ENCODE measurements at places on chromosomes 4 and X.
A peak's percentile ranks its signal among the peaks of the same experiment; 100 is the strongest.

DNA sequence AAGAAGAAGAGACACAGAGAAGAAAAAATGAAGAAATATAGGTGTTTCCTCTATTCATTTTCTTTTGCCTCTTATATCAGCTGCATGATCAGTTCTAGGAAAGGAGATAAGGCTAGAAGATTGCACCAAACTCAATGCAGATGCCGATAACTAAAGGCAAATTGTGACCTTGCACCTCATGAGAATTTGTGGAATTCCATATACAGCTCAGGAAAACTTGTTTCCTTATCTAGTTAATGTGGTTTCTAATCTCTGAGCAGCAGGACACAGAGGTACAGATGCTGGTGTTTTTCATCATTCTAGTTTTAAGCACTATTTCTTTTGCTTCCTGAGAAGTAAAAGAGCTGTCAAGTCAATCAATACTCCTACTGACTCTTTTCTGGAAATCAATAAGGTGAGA, 104.6 kb upstream of the NWD2 start:
- no peak for DNase-seq

DNA sequence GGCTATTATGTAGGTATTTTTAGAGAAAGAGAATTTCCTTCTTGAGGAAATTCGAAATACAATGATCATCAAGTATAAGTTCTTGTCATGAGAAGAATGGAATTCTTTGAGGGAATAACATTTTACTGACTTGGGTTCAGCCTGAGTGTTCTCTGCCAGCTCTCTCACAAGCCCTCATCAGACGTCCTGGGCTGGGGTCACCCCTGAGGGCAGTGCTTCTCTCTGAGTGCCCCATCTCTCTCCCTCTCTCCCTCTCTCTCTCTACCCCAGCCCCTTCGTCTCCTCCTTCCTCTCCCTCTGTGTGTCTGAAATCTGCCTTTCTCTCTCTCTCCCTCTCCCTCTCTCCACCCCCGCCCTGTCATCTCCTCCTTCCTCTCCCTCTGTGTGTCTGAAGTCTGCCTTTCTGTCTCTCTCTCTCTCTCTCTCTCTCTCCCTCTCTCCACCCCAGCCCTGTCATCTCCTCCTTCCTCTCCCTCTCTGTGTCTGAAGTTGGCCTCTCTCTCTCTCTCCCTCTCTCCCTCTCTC, 241.7 kb upstream of the PSAPL1 start:
- no peak for DNase-seq

DNA sequence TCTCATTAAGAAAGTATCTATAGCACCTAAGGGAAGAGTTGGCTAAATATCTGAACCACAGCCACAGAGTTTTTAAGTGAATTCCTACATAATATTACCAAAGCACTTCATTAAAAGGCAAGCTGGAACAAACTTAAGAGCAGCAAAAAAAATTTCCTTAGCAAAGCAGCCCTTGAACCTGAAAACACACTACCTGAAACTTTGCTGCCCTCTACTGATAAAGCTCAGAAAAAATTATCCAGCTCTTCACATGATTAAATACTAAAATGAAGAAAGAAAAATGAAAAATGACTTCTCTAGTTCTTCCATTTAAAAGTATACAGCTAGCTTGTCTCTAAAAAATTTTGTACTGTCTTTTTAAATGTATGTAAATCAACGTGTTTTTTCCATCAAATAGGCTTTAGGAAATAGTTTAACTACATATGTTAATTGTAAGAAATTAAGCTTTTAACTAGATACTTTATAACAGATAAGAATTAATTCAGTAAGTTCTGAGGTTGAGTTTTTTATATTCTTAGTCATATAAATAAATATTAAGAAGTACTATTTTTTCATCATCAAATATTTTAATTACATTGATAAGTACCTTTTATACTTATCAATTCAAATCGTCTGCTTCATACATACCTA, 156.1 kb downstream of the STPG2 start:
- DNase-seq = peak; percentile 20

GRCh38 chr4:104424989-104425388, 69.7 kb downstream of the CXXC4 start:
- DNase-seq = no peak
